ENCODE measurements at places on chromosomes 3 and 15.

DNA sequence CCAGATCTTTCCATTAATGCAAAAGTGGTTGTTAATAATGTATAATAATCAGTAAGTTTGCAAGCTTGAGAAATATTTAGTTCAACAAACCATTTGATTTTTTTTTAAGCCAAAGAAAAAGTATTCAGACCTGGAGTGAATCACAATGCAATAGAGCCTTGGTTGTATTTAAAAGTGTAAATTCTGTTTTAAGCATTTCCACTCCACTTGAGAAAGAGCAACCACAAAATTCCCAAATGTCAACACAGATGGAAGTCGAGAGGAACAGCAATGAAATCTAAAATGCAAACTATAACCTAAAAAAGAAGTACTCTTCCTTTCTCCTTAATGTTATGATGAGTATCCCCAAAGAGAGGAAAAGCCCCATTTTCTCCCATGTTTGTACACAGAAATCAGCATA lies 20.2 kb downstream of the GBE1 start:
- no peak overlapping the region for H3K27ac ChIP-seq
- DNase-seq, result no peak
- H3K4me3 ChIP-seq, result no peak overlapping the region
- H3K27me3 ChIP-seq, result no peaks in the 10 kb centered on the region
- H3K4me1 ChIP-seq, result no peaks in the 10 kb centered on the region

DNA sequence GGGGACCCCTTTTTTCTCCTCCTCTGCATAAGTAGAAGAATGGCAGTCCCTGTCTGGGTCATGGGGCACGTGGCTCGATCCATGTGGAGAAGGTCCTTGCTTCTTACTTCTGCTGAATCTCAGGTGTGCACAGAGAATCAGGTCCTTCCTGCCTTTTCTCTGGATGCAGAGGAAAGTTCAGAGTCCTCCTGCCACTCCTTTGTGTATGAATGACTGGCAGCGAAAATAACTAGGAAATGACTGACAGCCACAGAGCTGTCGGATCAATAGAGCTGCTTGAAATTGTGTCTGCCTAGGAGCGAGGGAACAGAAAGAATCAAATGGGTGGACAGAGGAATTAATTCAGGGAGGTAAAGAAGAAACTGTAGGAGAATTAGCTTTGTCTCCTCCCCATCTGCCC lies 49.6 kb upstream of the ROPN1 start:
- H3K27me3 ChIP-seq, result peaks cover 16% of the 10 kb centered on the region
- H3K36me3 ChIP-seq, result no peaks in the 10 kb centered on the region
- H3K4me1 ChIP-seq, result no peaks in the 10 kb centered on the region

DNA sequence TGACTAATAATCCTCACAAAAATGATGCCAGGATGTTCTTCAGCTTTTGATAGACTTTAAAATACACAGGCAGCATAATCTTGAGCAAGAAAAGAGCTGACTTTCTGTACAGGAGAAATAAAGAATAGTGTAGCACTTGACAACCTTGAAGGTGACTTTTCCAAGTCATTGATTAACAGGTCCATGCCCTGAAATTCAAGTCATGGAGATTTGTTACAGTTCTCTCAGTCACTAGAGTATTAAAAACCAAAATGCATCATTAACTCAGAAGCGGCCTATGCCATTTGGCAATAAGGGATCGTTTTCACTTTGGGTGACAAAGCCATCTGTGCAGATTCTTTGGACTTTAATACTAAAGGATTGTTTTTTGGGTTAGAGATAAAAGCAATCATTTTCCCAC lies 692.7 kb upstream of the SGO1 start:
- no peak for DNase-seq
- H3K27ac ChIP-seq, result no peak overlapping the region
- H3K27me3 ChIP-seq, result no peaks in the 10 kb centered on the region

DNA sequence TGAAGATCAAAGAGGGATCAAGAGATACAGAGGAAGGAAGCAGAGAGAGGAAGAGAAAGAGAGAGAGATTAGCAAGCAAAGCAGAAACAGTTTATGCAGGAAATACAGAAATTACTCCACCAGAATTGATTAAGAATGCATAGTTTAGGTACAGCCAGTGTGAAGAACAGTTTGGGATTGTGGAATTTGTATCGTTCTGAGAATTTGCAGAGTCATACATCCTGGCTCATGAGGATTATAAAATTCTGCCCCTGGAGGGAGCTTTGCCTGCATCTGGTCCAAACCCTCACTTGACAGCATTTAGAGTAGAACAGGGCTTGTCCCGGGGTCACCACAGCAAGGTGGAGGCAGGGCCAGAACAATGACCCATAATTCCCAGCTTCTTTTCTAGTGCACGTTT lies 44.1 kb downstream of the MASP1 start:
- H3K4me1 ChIP-seq, result peaks cover 9% of the 10 kb centered on the region
- peaks cover 11% of the 10 kb centered on the region for H3K27me3 ChIP-seq
- no peak overlapping the region for H3K4me3 ChIP-seq
- no peak for DNase-seq

GRCh38 chr15:62770752-62771151 lies 271.8 kb upstream of the TPM1 start:
- no peaks in the 10 kb centered on the region for H3K36me3 ChIP-seq
- no peaks in the 10 kb centered on the region for H3K4me1 ChIP-seq
- DNase-seq, result no peak
- H3K4me3 ChIP-seq, result no peak overlapping the region
- no peak overlapping the region for H3K27ac ChIP-seq
- peaks cover 1% of the 10 kb centered on the region for H3K27me3 ChIP-seq

Measured in activated CD4-positive, alpha-beta memory T cell treated with anti-CD3 and anti-CD28 coated beads, Interleukin-2, amount 10 ng/mL, durations not matched to agents 7 days and 5 days (primary cell).